ENCODE measurements at places on chromosomes 7 and 10.

- no peak for DNase-seq
Observed at GRCh38 chr10:66827353-66827752, 98.5 kb upstream of the LRRTM3 start.

GRCh38 chr10:78338717-78339116 lies 305.1 kb downstream of the RPS24 start:
- DNase-seq, result no peak

GRCh38 chr10:97607095-97607636 lies 17.6 kb downstream of the C10orf62 start:
- DNase-seq, result no peak

GRCh38 chr7:117114272-117114671 lies 161.0 kb downstream of the ST7 start:
- no peak for DNase-seq

DNA sequence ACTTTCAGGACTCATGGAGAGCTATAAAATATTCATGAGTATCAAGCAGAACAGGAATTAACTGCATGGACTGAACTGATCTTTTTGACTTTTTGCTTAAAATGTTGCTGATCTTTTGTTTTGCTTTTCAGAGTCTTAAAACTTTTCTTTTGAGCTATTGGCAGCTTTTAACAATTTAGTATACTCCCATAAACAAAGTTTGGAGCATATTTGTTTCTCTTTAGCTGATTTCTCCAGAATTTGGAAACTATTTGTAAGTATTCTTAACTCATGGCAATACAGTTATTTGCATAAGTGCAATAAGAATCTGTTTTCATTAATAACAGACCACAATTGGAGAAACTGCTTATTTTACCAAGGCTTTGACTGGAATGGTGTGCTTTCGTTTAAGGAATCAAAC lies 73.4 kb upstream of the C1GALT1 start:
- no peak for DNase-seq

All from stimulated activated naive CD8-positive, alpha-beta T cell treated with anti-CD3 and anti-CD28 coated beads, Interleukin-15, amount 100 ng/mL, for 72 hours (primary cell).